Activated CD8-positive, alpha-beta memory T cell treated with anti-CD3 and anti-CD28 coated beads, Interleukin-2, amount 50 U/mL, for 48 hours (primary cell): ENCODE measurements at places on chromosomes 13 and 19.

- DNase-seq, result no peak
Observed at GRCh38 chr19:43527860-43528622, 1.0 kb upstream of the ETHE1 start.

GRCh38 chr13:67161176-67161575 is 69.0 kb downstream of the PCDH9 start:
- no peak for DNase-seq

- DNase-seq, result no peak
Observed at GRCh38 chr19:44277331-44277730, 17.6 kb downstream of the ZNF233 start.

DNA sequence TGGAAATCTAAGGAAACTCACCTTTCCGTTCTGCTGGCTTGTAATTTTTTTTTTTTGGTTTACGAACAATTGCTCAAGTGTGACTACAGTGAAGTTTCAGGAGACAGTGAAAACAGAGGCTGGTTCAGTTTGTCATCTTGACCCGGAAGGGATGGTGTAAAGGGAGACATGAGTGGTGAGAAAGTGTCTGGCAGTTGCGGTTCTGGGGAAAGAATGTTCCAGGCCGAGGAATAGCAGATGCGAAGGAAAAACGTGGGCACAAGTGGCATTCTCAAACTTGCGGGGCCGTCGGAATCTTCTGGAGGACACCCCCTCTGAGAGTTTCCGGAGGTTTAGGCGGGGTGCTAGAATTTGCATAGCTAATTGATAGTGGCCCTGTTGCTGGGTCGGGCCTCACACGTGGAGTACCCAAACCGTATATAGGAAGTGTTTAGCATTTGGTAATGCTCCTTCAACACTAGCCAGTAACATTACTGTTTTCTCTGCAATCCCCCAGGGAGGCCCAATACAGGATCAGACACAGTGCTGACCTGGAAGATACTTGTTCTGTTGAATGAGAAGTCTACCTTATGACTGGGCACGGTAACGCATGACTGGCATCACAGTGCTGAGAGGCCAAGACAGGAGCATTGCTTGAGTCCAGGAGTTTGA is 2.8 kb upstream of the TNFSF9 start:
- DNase-seq, result no peak

DNA sequence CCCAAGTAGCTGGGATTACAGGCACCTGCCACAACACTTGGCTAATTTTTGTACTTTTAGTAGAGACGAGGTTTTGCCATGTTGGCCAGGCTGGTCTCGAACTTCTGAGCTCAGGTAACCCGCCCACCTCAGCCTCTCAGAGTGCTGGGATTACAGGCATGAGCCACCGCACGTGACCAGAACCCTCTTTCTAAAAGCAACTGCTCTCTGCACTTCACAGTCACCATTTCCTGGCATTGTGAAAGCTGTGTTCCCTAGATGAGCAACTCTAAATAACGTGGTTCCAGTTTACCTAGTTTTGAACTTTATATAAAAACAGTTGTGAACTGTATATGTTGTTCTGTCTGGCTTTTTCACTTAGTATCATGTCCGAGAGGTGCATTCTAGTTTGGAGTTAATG is 152.9 kb downstream of the SIPA1L3 start:
- DNase-seq, result no peak
